ENCODE measurements at places on chromosomes 5 and 9.

DNA sequence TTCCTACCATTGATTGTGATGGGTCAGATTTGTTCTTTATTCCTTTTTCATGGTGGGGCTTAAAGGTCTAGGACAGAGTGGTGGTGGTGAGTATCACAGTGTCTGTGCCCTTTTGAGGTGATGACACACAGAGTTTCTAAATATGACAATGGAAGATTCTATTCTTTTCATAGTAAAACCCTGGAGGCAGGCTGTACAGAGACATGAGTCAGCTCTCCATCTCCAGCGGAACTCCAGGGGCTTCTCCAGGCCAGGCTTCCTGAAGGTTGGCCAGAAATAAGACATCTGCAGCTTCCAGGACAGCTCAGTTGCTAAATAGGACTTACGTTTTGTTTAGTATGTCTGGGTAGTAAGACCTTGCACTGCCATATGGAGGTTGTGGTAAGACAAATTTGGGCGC, 229.5 kb downstream of the CD180 start:
- no peak for DNase-seq

DNA sequence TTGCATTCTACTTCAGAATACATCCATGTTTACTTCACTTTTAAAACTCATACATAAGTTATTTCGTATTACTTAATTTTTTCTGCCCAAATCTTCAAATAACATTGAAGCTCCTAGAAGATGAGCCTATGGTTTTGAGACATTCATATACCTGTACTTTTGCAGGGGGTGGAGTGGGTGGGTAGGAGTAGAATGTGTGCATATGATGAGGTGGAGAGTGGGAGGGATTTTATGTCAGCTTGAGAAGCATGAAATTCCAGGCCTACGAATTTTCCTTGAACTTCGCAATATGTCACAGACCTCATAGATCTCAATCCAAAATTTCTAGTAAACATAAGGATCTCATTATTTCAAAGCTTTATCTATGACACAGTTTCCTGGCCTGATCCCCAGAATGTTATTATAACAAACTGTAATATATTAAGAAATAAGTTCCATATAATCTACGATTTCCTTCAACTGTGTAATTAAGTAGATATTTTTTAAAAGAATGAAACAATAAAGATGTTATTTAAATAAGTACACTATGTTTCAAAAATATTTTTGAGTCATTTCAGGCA, 19.7 kb upstream of the MOB3B start:
- DNase-seq: no peak

GRCh38 chr9:113578882-113579282, 115.4 kb downstream of the RGS3 start:
- peak; percentile 71 for DNase-seq

DNA sequence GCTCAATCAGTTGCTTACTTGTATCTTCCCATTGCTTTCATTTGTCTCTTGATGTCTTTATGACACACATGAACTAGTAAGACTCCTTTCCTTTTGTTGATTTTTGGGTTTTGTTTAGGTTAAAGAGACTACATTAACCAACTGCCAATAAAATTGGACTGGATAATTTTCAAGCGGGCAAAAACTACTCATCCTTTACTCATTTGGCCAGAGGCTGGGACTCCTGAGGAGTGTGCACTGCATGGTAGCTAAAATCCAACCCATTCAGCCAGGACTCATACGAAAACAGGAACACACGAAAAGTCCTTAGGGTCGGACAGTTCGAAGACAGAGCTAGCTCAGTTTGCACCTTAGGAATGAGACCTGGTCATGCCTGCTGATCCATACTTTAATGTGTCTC, 6.0 kb downstream of the SLC46A2 start:
- DNase-seq: no peak

GRCh38 chr5:142286111-142286510, 38.7 kb downstream of the SPRY4 start:
- no peak for DNase-seq

- DNase-seq: no peak
Observed at GRCh38 chr9:133535306-133535877, 888 bp downstream of the ADAMTSL2 start.

DNA sequence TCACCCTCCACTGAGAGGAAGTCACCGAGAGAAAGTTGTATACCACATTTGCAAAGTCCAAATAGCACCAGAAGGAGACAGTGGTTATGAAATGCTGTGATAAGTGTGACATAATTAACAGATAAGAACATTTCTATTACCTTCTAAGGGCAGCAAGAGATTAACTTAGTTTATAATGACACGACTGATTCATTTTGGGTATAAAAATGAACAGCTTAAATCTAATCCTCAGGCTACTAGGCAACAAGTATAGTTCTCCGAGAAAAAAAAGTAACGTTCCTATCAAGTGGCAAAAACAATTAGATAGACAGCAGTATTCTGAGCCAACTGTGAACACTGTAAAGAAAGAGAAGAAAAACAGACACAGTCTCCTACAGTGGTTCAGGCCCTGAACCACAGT, 431.2 kb upstream of the GRAMD2B start:
- DNase-seq: no peak

- no peak for DNase-seq
Observed at GRCh38 chr9:109150925-109151545, 16.0 kb downstream of the FRRS1L start.

- DNase-seq: no peak
Observed at GRCh38 chr5:168770036-168770498, 190.9 kb upstream of the PANK3 start.

- DNase-seq: no peak
Observed at GRCh38 chr9:127249877-127250276, 14.7 kb upstream of the GARNL3 start.

DNA sequence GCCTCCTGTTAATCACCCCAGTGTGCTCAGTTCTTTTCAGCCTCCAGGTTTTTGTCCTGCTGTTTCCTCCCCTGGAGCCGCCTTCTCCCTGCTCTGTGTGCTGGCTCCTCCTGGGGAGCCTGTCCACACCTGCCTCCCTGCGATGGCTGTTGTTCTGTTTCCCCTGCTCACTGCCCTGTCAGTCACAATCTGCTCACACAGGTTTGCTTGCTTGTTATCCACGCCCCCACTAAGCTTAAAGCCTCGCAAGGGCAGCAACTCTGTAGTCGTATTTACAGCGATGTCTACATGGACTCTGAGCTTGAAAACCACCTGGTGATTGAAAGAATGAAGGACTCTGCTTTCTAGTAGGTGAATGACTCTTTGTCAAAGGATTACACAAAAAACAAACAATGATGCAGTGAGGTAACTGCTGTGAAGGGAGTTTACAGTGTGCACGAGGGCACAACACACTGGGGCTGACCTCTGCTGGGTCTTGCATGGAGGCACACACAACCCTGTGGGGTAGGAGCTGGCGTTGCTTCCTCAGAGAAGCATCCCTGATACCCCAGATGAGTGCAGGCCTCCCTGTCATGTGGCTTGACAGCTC, 39.6 kb upstream of the TEX48 start:
- no peak for DNase-seq

GRCh38 chr5:119019501-119019900, 31.2 kb upstream of the DTWD2 start:
- no peak for DNase-seq

DNA sequence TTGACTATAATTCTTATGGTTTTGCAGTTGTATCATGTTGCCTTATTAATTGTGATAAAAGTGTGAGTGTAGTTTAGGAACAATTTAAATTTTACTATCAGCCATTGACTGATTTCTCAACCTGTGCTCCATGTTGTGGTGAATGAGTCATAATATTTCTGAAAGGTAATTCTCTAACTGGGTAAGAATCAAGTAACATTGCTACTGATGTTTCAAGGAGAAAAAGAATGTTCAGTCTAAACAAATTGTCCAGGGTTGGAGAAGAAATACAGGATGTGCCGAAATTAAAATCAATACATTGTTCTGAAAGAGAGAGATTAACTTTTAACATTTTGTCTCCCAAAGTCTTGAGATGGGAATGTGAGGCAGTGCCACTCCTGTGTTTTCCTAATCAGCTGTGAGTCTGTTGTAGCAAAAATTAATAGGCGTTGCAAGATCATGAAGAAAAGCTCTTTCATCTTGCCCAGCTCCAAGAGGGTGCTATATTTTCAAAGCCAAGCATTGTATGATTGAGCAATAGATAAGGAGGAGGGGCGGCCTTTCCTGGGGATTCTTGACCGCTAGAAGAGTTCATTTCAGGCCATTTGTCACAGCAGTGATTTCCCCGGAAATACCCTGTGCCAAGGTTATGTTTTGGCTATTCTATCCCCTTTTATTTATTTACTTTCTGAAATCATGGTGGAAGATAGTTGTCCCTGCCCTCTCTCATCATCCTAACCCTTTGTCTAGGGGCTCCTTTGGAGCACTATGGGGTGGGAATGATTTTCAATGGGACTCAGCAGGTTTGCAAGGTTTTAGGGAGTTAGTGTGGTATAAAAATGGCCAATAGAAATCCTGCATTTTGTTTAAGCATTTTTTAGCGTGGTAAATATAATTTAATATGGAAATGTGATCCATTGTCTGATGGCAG, 151.6 kb downstream of the FOCAD start:
- DNase-seq: no peak

GRCh38 chr9:4499917-4500316, 9.6 kb downstream of the SLC1A1 start:
- no peak for DNase-seq

DNA sequence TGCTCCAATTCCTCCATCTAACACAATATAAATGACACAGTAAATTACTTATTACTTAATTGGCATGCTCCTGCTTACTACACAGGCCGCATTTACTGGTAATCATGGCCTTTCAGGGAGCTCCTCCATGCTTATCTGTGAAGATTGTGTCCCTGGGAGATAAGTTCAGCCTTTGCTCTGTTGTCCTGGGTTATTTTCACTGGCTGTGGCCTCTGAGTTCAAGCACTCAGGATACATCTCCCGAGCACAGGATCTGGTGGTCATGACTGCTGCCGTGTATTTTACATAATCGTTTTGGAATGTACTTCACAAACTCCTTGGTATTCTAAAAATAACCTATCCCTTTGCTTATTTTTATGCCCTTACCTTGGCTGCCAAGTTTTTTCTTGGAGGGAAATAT, 215.7 kb downstream of the ICE1 start:
- DNase-seq: no peak

DNA sequence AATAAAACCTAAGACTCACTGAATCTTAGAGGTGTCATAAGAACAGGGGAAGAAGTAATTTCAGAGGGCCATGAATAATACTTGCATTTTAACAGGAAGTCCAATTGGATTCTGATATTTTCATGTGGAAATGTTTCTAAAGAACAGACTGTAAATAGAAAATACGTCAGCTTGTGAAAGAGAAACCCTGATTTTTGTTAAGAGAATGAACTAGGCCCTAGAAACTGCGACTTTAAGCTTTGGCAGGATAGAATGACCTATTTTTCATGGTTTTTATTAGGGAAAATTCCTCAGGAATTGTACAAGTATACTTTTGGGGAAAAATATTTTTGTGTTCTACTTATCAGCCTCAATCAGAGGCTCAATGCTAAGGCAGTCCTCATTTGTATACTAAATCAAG, 215.5 kb upstream of the ACTBL2 start:
- DNase-seq: no peak

DNA sequence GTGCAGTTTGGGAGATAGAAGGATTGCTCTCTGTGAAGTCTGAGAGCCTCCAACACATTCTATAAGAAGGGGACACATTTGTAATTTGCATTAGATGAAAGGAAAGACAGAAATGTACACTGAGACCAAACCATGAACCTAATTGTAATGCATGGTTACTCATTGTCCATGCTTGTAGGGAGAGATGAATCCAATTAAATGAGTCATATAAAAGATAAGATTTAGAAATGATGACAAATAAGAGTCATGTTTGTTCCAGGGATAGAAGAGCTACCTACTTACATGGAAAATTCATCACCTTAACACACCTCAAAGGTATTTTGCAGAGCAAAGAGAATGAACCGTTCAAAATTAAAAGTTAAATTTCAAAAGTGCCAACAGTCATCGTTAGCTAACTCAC, 85.1 kb downstream of the FBXL7 start:
- no peak for DNase-seq

DNA sequence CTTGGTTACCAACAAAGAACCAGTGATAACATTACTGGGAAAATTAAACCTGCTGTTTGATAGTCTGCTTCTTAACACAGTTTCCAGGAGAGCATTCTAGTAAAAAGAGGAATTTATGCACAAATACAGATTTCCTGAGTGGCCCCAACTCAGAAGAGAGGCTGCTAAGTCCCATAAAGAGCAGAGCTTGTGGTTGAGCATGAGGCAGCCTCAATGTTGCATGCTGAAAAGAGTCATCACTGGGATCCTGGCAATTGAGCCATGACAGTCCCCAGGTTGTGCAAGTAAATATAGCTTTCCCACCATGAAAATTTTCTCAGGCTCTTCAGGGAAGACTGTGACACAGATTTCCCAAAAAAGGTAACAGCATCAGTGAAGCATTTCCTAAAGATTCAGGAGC, 47.5 kb upstream of the ADRB2 start:
- DNase-seq: no peak

All from stimulated activated CD8-positive, alpha-beta memory T cell treated with anti-CD3 and anti-CD28 coated beads, Interleukin-2, amount 100 ng/mL, for 48 hours (primary cell).